ENCODE measurements at places on chromosomes 13 and 19. TPM values are rescaled to one million over a fixed set of nuclear protein-coding genes. Genes with fewer than 3 reads are reported as not detected.

DNA sequence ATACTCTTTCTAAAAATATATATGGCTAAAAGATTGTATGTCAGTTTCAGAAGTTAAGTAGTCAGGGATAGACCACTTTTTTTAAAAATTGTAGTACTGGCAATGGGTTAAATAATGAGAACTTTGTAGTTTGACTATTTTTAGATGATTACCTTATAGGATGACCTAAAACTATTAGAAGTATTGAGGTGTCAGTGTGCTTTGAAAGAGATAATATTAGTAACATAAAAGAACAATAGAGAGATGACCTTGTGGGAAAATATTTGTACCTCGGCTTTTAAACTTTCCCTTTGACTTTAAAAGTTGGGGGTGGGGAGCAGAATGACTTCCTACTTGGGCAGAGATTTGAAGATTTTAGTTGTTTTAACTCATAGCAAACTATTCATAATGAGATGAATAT lies 48.3 kb downstream of the SLAIN1 start:
- DNase-seq, result no peak

The WBP4 gene
- 12.9 TPM for total RNA-seq

The MBD3L2 gene
- not detected for total RNA-seq

- peak; percentile 35 for DNase-seq
Observed at GRCh38 chr13:34591900-34592529, 350.1 kb upstream of the NBEA start.
